Activated naive CD8-positive, alpha-beta T cell treated with anti-CD3 and anti-CD28 coated beads, Interleukin-2, amount 50 U/mL, for 24 hours (primary cell): ENCODE measurements at places on chromosomes 7 and 10.

GRCh38 chr7:1949681-1950055 is 279.6 kb downstream of the ELFN1 start:
- no peak overlapping the region for H3K27ac ChIP-seq
- H3K4me1 ChIP-seq, result peaks cover 3% of the 10 kb centered on the region
- H3K4me3 ChIP-seq, result no peak overlapping the region
- no peaks in the 10 kb centered on the region for H3K27me3 ChIP-seq

- H3K27me3 ChIP-seq, result no peaks in the 10 kb centered on the region
- H3K4me3 ChIP-seq, result no peak overlapping the region
- no peak for DNase-seq
- H3K36me3 ChIP-seq, result no peaks in the 10 kb centered on the region
- no peaks in the 10 kb centered on the region for H3K4me1 ChIP-seq
Observed at GRCh38 chr7:118429141-118429540, 204.6 kb downstream of the ANKRD7 start.

- no peak for DNase-seq
- peak overlapping the region; percentile 59 for H3K27ac ChIP-seq
- H3K4me3 ChIP-seq, result no peak overlapping the region
- peaks cover 83% of the 10 kb centered on the region for H3K4me1 ChIP-seq
Observed at GRCh38 chr10:62058476-62058875, 157.0 kb downstream of the ARID5B start.

DNA sequence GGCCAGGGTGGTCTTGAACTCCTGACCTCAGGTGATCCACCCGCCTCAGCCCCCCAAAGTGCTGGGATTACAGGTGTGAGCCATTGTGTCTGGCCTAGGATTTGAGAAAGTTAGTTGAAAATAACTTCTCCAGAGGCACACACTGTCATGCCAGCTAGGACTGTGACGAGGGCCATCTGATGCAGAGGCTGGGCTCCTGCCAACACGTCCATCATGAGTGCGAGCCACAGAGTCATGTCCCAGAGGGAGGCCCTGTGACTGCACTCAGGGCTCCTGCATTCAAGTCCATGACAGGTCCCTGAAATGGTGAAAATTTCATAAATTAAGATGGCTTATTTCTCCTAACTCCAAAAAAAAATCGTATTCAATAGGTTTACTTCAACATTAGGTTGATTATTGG is 17.1 kb downstream of the C10orf120 start:
- H3K27ac ChIP-seq, result no peak overlapping the region
- H3K36me3 ChIP-seq, result no peaks in the 10 kb centered on the region
- peaks cover 14% of the 10 kb centered on the region for H3K27me3 ChIP-seq
- DNase-seq, result no peak
- H3K4me3 ChIP-seq, result no peak overlapping the region
